Gastroesophageal sphincter (tissue), 4 donors: ENCODE measurements at places on chromosomes 7 and 10. TPM values are rescaled to one million over a fixed set of nuclear protein-coding genes. Genes with fewer than 3 reads are reported as not detected.

Gene SEMA3E
- 25.2 TPM for total RNA-seq

GRCh38 chr7:85765698-85766298 is 578.9 kb upstream of the SEMA3D start:
- no peak for ATAC-seq

- peak; percentile 73 for ATAC-seq
Measured at GRCh38 chr10:93406364-93407145, 75.6 kb downstream of the MYOF start.

Gene SPDYE2B
- total RNA-seq: not detected

Gene NKX2-3
- not detected for total RNA-seq

Gene STK31
- total RNA-seq: not detected

- ATAC-seq: no peak
Measured at GRCh38 chr10:126351021-126351420, 37.3 kb downstream of the ADAM12 start.
